ENCODE measurements at places on chromosomes 4 and X.

DNA sequence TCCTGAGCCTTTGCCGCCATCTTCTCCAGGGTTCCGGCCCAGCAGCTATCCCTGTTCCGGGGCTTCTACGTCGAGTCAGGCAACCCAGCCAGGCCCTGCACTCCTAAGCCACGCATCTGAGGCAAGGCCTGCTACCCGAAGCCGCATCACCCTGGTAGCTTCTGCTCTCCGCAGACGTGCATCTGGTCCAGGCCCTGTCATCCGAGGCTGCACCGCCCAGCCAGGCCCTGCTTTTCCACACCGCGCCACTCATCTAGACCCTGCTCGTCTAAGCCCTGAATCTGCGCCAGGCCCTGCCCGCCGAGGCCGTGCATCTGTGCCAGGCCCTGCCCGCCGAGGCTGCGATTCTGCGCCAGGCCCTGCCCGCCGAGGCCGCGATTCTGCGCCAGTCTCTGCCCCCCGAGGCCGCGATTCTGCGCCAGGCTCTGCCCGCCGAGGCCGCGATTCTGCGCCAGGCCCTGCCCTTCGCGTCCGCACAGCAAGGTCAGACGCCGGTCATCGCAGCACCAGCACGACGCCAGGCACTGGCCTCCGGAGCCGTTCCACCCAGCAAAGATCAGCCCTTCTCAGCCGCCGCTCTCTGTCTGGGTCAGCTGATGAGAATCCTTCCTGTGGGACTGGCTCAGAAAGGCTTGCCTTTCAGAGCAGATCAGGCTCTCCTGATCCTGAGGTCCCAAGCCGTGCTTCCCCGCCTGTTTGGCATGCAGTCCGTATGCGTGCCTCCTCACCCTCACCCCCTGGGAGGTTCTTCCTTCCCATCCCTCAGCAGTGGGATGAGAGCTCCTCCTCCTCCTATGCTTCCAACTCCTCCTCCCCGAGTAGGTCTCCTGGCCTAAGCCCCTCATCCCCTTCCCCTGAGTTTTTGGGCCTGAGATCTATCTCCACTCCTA, 75.1 kb downstream of the NUDT10 start:
- H3K36me3 ChIP-seq = no peaks in the 10 kb centered on the region
- H3K4me3 ChIP-seq = no peak overlapping the region
- no peaks in the 10 kb centered on the region for H3K27me3 ChIP-seq
- DNase-seq = no peak
- H3K4me1 ChIP-seq = no peaks in the 10 kb centered on the region
- H3K27ac ChIP-seq = no peak overlapping the region

GRCh38 chr4:61397174-61397573, 197.0 kb downstream of the ADGRL3 start:
- no peaks in the 10 kb centered on the region for H3K27me3 ChIP-seq
- no peak overlapping the region for H3K27ac ChIP-seq
- H3K4me1 ChIP-seq = no peaks in the 10 kb centered on the region
- no peak for DNase-seq
- no peak overlapping the region for H3K4me3 ChIP-seq

GRCh38 chr4:144579411-144580030, 66.4 kb upstream of the HHIP start:
- no peaks in the 10 kb centered on the region for H3K4me1 ChIP-seq
- no peak for DNase-seq
- H3K27ac ChIP-seq = no peak overlapping the region
- peaks cover 2% of the 10 kb centered on the region for H3K27me3 ChIP-seq
- no peaks in the 10 kb centered on the region for H3K36me3 ChIP-seq
- no peak overlapping the region for H3K4me3 ChIP-seq

DNA sequence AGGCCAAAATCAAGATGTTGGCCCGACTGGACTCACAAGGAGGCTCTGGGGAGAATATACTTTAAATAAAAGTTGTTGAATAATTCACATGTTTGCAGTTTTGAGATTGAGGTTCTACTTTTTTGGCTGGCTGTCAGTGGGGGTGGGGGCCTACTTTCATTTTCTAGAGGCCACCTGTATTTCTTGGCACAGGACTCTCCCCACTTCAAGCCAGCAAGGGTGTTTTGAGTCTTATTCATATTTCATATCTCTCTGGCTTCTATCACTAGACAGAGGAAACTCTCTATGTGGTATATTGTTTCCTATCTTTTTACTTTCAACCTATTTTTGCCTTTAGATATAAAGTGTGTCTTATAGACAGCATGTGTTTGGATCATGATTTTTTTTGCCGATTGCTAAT, 266.4 kb downstream of the PRR32 start:
- H3K4me3 ChIP-seq = no peak overlapping the region
- H3K36me3 ChIP-seq = no peaks in the 10 kb centered on the region
- H3K27me3 ChIP-seq = no peaks in the 10 kb centered on the region
- no peak overlapping the region for H3K27ac ChIP-seq
- H3K4me1 ChIP-seq = no peaks in the 10 kb centered on the region

DNA sequence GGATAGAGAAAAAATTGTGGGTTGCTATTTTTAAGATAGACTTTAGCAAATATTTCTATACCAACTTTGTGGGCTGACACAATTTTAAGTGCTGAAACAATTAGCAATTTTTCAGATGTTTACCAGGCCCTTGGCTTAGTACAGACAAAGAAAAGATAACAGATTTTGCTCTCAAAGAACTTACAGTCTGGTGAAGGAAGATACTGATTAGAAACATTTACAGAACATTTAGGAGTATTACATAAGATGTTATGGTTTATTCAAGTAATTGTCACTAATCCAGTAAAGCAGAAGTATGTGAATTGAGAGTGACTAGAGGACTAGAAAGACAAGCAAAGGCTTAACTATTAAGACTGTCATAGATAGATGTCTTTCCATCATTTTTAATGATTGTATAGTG, 35.3 kb upstream of the NDUFC1 start:
- no peak overlapping the region for H3K4me3 ChIP-seq
- H3K27me3 ChIP-seq = no peaks in the 10 kb centered on the region
- peaks cover 33% of the 10 kb centered on the region for H3K36me3 ChIP-seq
- H3K27ac ChIP-seq = no peak overlapping the region
- peaks cover 14% of the 10 kb centered on the region for H3K4me1 ChIP-seq

DNA sequence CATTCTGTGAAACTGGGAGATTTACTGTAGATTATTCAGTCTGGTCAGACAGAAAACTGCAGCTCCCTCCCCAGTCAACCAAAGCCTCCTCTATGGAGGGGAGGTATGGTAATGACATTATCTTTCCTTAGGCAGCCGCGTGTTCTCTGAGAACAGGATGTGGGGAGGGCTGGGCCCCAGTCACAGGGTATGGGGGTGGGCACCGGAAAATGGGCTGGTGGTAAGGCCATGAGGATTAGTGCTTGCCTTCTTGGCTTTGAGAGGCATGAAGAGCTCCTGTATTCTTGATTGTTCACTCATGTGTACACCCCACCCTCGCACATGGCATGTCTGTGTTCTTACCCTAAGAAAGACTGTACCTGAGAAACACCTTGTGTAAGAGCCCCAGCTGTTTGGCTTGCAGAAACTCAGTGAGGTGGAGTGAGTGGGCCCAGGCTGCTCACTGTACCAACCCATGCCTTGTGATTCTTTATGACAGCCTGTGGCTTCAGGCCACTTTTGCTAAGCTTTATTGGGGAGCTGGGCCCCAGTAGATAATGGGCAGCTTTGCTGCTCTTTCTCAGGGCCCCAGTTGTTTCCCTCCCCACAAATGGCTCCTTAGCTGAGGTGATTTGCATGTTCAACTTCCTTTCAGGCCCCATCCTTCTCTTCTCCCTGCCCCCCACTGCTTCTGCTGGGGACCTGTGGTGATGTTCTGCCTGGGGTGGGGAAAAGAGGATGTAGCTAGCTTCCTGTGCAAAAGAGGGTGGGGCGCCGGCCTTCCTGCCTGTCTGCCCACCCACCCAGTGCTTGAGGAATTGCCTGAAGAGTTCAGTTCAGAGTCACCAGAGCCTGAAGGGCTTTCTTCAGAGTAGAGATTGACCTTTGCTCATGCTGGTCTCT, 30.7 kb downstream of the MSN start:
- peak overlapping the region; percentile 58 for H3K4me3 ChIP-seq
- DNase-seq = peak; percentile 87
- H3K36me3 ChIP-seq = peaks cover 53% of the 10 kb centered on the region
- peaks cover 80% of the 10 kb centered on the region for H3K4me1 ChIP-seq
- H3K27ac ChIP-seq = peak overlapping the region; percentile 98

DNA sequence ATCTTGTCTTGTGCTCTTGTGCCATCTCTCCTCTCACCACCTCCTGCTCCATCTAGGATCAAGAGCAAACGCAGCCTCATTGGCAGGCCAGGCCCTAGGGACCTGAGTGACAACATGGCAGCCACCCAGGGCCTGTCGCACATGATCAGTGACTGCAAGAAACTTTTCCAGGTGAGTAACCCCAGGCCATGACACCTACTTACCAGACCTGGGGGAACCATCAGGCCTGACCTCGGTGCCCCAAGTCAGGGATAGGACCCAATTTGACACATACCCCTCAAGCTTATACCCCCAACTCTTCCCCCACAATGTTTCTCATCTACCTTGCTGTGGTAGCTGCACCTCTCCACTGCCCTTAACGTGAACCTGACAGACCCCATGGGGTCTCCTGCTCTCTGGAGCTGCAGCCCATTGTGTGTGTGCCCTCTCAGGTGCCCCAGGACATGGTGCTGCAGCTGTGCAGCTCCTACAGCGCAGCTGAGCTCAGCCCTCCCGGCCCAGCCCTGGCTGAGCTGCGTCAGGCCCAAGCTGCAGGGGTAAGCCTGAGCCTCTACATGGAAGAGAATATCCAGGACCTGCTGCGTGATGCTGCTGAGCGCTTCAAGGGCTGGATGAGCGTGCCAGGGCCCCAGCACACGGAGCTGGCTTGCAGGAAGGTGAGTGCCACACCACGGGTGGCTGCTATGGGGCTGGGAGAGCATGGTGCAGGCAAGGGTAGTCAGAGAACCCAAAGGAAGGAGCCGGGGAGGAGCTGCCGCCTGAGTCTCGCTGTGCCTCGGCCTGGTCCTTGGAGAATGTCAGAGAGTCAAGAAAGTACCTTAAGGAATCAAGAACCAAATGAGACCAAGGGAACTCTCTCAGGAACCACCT, 74.8 kb downstream of the STARD8 start:
- H3K27ac ChIP-seq = no peak overlapping the region
- H3K27me3 ChIP-seq = no peaks in the 10 kb centered on the region
- no peaks in the 10 kb centered on the region for H3K36me3 ChIP-seq
- DNase-seq = no peak

DNA sequence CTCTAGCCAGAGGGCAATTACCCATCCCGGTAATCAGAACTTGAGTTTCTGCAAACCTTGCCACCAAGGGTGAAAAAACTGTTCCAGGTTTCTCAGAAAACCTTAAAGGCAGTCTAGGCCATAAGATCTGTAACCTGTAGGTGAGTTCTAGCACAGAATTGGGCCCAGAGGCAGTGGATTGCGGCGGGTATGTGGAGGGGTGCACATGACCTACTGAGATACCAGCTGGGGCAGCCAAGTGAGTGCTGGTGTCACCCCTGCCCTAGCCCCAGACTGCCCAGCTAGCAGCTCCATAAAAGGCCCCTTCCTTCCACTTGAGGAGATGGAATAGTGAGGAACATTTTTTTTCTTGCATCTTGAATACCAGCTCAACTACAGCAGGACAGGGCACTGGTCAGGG, 176.7 kb downstream of the SMARCA1 start:
- DNase-seq = no peak
- H3K4me1 ChIP-seq = no peaks in the 10 kb centered on the region
- H3K36me3 ChIP-seq = no peaks in the 10 kb centered on the region
- no peaks in the 10 kb centered on the region for H3K27me3 ChIP-seq

DNA sequence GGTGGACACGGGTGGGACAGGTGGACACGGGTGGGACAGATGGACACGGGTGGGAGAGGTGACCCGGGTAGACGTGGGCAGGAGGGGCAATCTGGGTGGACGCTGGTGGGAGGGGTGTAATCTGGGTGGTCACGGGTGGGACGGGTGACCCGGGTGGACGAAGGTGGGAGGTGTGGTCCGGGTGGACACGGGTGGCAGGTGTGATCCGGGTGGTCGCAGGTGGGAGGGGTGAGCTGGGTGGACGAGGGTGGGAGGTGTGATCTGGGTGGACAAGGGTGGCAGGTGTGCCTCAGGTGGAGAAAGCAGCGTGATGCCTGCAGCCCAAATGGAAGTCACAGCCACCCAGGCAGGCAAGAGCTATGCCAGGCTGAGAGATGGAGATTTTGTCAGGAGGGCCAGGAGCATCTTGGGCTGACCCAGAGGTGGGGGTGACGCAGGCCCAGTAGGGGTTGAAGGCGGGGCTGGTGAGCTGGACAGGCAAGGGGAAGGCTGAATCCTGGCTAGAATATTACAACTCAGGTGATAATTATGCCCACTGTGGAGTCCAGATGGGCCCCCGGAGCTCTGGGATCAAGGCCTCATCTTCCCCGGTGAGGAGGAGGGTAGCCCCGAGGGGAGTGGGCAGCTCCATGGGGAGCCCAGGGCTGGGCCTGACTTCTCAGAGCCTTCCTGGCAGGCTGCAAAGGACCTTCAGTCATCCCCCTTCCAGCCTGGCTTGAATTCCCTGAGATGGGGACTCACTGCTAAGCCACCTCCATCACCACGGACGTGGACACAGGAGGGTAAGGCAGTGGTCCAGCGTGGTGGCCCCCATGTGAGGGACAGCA, 100.0 kb downstream of the ADRA2C start:
- H3K36me3 ChIP-seq = no peaks in the 10 kb centered on the region
- peaks cover 26% of the 10 kb centered on the region for H3K27me3 ChIP-seq
- DNase-seq = no peak
- no peak overlapping the region for H3K27ac ChIP-seq
- H3K4me3 ChIP-seq = no peak overlapping the region
- peaks cover 4% of the 10 kb centered on the region for H3K4me1 ChIP-seq

DNA sequence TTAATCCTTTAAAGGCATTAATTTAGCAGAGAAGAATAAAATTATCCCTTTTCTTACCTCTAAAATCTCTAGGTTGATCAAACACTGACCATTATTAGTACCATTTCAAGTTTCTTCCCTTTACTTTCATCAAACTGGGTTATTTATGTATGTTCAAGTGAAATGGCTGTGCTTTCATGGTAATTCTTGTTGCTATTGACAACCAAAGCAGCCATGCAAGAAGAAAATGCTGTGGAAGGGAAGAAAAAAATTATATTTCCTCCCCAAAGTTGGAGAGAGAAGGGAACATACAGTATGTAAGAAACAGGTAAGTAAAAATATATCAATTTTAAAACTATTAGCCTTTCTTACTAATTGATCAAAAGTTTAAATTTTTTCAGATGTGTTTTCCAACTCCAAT, 16.2 kb downstream of the NPNT start:
- no peaks in the 10 kb centered on the region for H3K27me3 ChIP-seq
- no peak for DNase-seq
- no peaks in the 10 kb centered on the region for H3K36me3 ChIP-seq
- no peak overlapping the region for H3K27ac ChIP-seq

- no peaks in the 10 kb centered on the region for H3K27me3 ChIP-seq
- peaks cover 1% of the 10 kb centered on the region for H3K36me3 ChIP-seq
- DNase-seq = no peak
- no peak overlapping the region for H3K27ac ChIP-seq
- H3K4me1 ChIP-seq = no peaks in the 10 kb centered on the region
Observed at GRCh38 chr4:754221-755120, 48.8 kb downstream of the PCGF3 start.

- peaks cover 1% of the 10 kb centered on the region for H3K36me3 ChIP-seq
- no peaks in the 10 kb centered on the region for H3K4me1 ChIP-seq
- H3K4me3 ChIP-seq = no peak overlapping the region
- no peak overlapping the region for H3K27ac ChIP-seq
- H3K27me3 ChIP-seq = no peaks in the 10 kb centered on the region
- no peak for DNase-seq
Observed at GRCh38 chr4:168886351-168886750, 123.7 kb downstream of the CBR4 start.

Measured in activated CD8-positive, alpha-beta T cell treated with anti-CD3 and anti-CD28 coated beads for 36 hours (primary cell).